ENCODE measurements at places on chromosomes 4 and X.
A peak's percentile ranks its signal among the peaks of the same experiment; 100 is the strongest.

- DNase-seq, result no peak
These were observed 1.4 kb downstream of the CLDN2 start for GRCh38 chrX:106921637-106922036.

GRCh38 chr4:99832321-99832720, 15.7 kb downstream of the DAPP1 start:
- DNase-seq, result no peak

DNA sequence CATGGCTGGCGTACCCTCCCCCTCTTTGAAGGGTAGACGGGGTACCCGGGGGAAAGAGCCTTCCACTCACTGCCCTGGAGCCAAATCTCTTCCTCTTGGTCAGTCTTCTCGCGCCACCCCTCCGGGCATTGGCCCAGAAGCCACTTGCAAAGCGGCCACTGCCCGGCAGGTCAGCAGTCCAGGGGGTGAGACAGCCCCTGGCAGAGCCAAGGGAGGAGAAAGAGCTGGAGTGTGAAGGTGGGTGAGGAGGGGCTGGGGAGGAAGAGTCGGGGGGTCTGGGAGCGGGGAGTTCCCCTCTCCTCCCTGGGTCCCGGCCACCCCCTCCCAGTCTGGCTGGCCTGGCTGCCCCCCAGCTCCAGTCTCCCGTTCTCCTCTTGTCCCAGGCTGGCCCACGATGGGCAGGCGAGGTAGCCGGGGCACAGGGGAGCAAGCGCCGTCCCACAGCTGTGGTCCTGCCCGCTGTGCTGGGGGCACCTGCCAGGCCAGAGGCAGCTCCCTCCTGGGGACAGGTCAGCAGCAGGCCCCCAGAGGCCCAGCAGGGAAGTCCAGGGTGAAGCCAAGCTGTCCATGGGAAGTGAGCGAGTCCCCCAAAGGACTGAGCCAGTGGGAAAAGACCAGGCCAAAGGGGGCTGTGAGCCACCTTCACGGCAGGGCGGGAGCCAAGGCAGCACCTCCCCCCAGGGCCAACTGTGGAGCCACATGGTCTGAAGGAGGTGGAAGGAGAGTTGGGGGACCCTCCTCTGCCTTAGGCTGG, 21.6 kb upstream of the DUSP9 start:
- no peak for DNase-seq

- DNase-seq, result no peak
These were observed 178.6 kb downstream of the DMD start for GRCh38 chrX:33032700-33033099.

DNA sequence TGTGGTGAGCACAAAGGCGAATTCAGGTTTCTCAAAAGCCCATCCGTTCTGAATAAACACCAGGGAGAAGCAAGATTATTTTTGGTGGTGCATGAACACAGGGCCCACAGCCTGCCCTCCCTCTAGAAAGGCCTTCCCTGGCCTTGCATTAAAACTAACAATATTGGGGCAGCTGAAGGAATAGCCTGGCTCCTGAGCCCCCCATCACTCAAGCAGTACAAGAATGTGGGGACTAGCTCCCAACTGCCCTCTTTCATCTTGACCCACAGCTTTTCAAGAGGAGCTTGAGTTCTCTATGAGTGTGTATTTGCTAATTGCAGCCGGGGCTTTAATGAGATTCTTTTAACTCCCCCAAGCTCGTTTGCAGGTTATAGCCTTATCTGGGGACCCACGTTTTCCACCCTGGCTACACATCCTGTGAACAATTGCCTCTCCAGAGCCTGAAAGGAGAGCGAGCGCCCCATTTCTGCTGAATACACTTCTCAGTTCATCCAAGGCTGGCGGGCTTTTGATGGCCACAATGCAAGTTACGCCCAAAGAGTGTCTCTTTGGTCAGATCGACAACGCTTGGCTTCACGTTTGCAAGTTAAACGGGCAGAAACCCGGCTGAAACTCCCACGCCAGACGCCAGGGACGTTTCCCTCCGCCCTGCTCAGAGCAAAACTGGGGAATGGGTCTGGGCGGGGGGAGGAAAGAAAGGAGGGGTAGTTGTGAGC, 4.7 kb upstream of the GSX2 start:
- DNase-seq, result no peak

GRCh38 chr4:184807797-184808712, 17.7 kb downstream of the ACSL1 start:
- no peak for DNase-seq

- DNase-seq, result peak; percentile 32
These were observed 221.6 kb upstream of the SPANXN4 start for GRCh38 chrX:142804085-142804484.

- DNase-seq, result no peak
These were observed 418.0 kb downstream of the NLGN4X start for GRCh38 chrX:5810636-5811035.

- no peak for DNase-seq
These were observed 13.9 kb downstream of the ALB start for GRCh38 chr4:73417973-73418372.

DNA sequence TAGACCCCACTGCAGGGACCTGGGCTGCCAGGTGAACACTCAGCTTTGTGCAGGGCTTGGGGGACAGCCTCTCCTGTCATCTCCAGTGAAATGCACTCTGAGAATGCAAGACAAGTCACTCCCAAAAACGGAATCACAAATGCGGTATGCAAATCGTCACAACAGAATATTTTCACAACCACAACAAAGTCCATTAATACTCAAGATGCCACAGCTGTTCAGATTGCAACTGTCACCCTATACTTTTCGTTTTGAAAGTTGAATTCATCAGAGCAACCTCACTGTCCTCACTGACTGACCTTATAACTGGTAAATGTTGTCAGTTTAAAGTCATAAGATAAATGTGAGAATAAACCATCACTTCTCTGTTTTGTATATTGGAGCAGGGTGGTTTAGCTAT, 16.6 kb downstream of the JAKMIP1 start:
- peak; percentile 33 for DNase-seq

DNA sequence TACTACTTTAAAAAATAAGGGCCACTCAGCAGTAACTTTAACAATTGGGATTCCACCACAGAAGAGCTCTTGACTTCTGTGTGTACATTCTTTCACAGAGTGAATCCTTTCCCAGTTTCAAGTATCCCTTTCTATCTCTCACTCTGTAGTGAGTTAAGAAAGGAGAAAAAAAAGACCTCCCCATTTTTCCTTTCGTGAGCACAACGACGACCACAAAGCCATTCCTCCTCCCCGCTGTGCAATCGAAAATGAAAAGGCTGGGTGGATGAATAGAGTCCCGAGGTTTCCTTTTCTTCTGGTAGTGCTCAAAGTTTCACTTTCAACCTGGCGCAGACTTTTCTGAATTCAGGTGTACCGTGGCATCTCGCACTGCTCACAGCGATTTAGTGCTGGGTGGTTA, 58.0 kb downstream of the TAB3 start:
- DNase-seq, result peak; percentile 53

DNA sequence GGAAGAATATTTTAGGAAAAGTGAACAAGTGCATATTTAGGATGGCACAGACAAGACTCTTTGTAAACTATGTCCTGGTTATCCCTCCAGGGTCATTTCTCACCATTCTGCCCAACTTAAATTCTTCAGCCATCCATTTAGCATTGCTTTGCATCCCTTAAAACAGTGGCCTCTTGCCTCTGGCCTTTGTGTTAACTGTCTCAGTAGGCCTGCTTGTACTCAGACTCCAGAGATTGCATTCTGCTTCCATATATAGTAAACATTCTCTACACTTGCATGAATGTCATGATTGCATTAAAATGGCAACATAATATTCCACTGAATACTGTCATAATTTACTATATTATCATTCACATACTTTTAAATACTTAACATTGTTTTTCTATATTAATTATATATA, 43.2 kb downstream of the NR3C2 start:
- DNase-seq, result no peak

DNA sequence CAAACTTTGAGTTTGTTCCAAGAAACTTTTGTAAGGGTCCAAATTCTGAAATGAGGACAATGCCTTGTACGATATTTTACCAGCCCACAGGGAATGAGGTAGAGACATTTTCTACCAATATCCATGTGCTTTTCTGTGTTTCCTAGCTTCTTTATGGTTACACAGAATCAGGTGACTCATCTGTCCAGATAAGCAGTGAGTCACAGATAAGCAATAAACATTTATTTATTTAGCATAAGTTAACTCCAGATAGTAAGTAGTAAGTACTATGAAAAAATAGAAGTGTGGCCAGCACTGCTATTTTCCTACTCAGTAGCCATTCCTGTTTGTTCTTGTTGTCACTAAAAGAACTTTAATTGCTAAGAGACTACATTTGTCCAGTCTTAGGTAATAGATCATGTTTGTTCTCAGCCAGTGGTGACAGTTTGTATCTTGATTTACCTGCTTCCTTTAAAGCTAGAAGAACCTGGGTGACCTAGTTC, 7.4 kb downstream of the AFF1 start:
- DNase-seq, result no peak

DNA sequence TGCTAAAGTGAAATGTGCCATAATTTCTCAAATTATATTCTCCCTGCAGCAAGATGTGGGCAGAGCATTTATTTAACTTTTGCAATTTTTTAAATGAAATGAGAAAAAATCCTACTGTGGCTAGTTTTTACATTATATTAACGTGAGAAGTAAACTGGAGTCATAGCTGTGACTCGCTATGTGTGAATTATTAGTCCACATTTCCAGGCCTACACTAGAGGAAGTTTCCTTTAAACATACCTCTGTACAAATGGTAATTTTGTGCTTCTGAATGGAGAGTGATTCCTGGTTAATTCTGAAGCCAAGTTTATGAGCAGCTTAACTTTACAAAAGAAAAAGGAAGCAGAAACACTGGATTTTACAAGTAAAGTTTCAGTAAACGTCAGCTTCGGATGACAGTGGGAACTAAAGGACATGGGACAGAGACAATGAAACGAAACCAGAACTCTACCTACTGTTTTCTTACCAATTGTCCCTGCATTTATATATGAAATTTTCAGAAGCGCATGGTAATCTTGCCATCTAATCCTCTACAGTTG, 72.4 kb downstream of the FBXO8 start:
- no peak for DNase-seq

- DNase-seq, result no peak
These were observed 12.0 kb downstream of the BCOR start for GRCh38 chrX:40085714-40086113.

DNA sequence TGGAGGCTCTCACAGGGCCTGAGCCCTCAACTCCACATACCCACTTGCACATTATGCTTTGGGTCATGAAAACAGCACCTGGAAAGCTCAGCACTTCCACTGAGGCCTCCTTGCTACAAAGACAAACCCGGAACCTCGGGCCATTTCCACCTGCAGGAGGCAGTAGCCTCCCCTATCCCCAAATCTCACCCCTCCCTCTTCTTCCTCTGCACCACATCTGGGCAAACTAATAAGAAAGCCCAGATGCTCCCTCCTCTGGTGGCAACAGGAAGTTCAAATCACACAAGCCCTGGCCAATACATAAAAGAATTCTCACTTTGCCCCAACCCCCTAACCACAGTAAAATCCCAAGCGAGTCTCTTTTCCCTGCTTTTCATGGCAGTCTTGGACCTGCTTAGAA, 136.4 kb downstream of the MAPK10 start:
- DNase-seq, result no peak

GRCh38 chr4:118939169-118939783, 50.6 kb downstream of the SYNPO2 start:
- no peak for DNase-seq

DNA sequence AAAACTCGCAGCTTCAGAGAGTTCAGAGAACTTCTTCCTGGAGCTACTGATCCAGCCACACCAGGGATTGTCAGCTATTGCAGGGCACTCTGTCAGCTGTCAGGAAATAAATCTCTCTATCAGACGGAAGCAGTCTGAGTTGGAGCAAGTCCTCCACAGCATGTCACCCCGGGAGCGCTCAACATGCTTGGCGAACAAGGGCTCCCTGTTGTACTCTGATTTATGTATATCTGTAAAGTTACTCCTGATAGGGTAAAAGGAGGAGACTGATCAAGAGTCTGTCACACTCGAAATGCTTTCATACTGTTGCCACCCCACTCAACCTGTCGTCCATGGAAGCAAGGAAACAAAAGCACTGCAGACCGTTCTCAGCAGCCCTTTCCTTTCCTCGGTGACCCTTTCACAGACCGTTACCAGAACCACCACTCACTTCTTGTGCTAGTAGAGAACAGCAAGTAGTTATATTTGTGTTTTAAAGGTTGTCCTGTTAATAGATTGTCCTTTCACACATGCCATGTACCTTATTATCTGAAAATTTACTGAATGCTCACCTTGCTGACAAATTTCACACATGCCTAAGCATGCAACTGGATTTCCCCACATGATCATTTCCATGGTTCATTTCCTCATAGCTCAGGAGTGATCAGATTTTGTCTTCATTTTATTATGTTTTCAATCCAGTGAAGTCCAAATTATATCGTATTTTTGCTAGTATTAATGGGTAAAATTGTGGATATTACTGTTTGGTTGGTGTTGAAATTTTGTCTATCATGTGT, 2108.9 kb upstream of the TENM3 start:
- no peak for DNase-seq
